ENCODE measurements at places on chromosomes 1 and 21.

DNA sequence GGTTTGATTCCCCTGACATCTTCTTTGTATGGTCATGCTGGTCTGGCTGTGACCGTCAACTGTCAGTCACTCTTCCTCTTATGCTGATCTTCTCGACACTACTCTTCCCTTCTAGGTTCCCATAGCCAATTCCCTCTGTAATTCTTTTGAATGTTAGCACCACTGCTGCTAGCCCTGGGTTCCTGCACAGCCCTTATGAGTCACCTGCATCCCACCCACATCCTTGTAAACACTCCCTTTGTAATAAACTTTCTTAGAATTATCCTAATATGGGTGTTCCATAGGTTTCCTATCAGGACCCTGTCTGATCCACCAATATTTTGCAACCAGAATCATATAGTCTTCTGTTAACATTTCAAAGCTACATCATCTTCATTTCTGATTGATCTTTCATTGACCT is 37.1 kb downstream of the JUN start:
- no peak for DNase-seq

DNA sequence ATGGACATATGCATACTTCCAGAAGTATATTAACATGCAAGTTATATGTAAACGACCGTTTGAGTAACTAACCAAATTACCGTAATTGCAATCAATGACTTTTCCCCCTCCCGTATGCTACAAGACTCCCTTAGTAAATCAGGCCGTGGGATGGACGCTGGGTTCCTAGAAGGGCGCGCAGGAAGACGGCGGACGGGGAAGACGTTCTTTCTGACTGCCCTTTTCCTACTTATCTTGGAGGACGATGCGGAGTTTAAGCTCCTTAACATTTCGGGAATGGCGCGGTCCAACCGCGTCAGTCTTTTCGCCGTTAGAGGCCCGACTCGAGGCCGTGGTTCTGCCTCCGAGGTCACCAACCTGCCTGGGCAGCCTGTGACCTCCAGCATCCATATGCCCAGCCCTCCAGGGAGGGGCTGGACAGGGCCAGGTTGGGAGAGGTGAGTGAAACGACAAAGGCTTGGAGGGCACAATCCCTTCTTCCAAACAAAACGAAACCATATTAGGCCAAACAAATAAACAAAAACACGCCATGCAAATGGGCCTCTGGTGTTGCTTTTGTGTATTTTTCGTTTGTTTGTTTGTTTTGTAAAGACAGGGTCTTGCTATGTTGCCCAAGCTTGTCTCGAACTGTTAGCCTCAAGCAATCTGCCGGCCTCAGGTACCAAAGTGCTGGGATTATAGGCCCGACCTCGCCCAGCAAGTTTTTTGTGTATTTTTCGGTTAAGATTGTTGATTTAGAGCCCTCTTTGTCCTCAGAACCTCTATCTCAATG is 873 bp upstream of the PI4KB start:
- DNase-seq: no peak

DNA sequence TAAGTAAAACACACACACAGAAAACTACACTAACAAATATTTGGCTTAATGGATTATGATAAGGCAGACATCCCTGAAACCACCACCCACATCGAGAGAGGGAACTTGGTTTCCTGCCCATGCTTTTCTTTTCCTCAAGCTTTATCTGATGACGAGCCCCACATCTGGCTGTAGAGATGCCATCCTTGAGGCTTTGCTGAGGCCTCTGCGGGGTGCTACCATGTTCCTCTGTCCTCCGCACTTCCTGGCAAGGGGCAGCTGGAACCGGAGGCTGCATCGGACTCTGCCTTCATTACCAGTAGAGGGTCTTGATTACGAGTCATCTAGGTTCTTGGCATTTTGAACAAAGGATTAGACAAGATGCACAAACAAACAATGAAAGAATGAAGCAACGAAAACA is 21.7 kb upstream of the C1orf174 start:
- no peak for DNase-seq

DNA sequence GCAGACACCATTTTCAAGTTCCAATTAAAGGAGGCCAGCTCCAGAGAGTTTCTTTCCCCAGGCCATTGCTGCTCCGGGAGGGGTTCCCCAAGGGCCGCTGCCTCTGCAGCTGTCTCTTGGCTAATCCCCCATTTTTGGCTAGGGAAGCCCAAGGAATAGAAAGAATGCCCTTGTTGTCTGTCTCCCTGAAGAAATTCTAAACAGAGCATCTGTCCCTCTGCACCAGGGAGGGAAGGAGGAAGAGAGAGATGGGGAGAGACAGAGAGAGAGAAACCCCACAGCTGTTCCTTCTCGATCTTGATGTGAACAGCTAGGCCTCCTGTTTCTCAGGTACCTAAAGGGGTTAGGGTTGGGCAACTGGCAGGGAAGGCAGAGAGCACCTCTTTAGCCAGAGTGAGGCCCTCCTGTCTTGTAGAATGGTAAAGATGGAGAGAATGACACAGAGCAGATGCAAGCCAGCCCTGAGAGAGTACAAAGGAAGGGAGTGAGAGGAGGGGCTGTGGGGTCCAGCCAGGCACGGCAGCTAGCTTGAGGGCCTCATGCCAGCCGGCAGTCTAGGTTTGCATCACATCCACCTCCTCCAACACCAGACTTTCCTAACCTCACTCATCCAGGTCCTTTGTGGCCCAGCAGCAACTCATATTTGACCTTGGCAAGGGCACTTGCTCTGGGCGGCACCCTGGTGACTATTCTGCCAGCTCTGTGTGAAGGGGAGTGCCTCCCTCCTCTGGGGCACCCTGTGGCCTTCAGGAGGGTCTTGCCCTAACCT is 13.1 kb downstream of the OPTC start:
- DNase-seq: peak; percentile 11

- peak; percentile 4 for DNase-seq
These were observed 51.6 kb upstream of the KCND3 start for GRCh38 chr1:112040891-112041740.

DNA sequence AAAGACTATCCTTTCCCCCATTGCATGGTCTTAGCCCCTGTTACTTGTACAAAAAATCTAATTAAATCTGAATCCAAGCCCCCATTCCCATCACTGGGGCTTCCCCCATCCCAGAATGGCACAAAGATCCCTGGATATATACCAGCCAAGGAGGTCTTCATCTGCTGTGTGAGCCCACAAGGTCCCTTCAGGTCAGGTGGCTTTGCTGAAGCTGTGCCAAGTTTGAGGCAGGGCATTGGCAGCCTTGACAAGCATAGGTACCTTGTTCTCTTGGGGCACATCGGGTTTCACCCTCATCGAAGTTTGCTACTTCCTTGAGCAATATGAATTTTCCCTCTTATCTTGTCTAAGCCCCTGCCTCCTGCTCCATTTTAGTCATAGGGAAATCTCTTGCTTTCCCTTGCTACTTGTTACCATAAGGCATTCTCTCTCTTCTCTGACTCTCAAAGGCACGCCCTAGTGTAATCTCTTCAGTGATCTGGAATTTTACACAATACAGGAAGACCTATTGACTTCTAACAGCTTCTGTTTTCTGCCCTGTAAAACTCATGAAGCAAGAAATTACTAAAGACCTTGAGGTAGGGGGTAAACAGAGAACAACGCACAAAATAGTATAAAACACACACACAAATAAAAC is 71.4 kb upstream of the COG2 start:
- peak; percentile 22 for DNase-seq

DNA sequence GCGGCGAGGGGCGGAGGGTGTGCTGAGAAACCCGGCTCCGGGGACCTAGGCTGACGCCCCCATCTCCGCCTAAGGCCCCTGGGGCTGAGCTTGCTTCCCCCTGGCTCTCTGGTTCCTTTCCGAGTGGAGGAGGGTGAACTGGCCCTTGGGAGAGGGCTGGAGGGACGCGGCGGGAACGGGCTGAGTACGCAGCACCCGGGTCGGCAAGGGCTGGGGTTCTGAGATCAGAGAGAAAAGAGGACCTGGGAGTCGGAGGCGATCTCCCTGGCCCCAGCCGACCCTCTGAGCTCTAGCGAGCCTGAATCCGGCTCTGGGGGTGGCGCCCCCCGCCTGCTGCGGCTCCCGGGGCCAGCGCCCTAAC is 270.8 kb downstream of the FOXD2 start:
- DNase-seq: no peak

DNA sequence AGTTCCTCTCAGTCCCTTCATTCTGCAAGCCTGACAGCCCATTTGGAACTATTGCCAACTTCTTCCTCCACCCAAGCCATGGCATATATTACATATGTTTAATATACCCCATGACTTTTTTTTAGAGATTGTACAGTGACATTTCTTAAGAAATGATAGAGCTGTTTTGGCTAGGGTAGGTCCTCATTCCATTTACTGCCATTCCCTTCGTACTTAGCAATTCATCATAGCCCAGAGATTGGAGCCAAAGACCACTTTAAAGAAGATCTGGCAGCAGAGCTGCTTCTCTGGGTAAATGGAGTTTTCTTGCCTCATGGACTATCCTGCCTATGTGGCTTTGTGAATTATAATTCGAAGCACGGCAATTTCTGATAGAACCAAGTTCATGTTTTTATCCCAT is 93.4 kb downstream of the ST3GAL3 start:
- no peak for DNase-seq

GRCh38 chr1:245380790-245381535 is 226.2 kb downstream of the KIF26B start:
- no peak for DNase-seq

GRCh38 chr1:205896351-205896750 is 46.4 kb upstream of the PM20D1 start:
- DNase-seq: no peak

DNA sequence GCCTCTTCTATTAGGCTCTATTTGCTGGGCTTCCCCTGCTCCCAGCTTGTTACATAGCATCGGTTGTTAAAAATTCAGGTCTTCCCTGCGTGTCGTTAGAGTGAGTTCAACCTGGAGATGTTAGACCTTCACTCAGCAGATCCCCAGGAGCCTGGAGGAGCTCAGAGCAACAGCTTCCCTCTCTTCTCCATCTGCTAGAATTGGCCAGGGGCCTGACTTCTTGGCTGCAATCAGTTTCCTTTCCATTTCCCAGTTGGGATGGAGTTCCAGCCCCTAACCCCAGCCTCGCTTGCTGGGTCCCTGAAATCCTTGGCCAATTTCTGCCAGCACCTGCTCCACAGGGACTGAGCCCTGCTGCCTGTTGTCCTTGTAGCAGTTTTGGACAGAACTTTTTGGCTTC is 55.9 kb downstream of the MT1HL1 start:
- DNase-seq: no peak

- no peak for DNase-seq
These were observed 53.8 kb downstream of the PRDM2 start for GRCh38 chr1:13753636-13754402.

- DNase-seq: no peak
These were observed 1.4 kb upstream of the VANGL1 start for GRCh38 chr1:115640384-115640783.

GRCh38 chr1:153361480-153362109 is 3.9 kb downstream of the S100A9 start:
- DNase-seq: no peak

GRCh38 chr1:236124965-236125364 is 17.4 kb upstream of the GPR137B start:
- no peak for DNase-seq
